ENCODE measurements at places on chromosomes 2 and 18.

GRCh38 chr2:71821856-71822255 lies 325.8 kb downstream of the CYP26B1 start:
- no peak for DNase-seq

- DNase-seq: no peak
These were observed 233.7 kb downstream of the TFCP2L1 start for GRCh38 chr2:121051311-121051710.

DNA sequence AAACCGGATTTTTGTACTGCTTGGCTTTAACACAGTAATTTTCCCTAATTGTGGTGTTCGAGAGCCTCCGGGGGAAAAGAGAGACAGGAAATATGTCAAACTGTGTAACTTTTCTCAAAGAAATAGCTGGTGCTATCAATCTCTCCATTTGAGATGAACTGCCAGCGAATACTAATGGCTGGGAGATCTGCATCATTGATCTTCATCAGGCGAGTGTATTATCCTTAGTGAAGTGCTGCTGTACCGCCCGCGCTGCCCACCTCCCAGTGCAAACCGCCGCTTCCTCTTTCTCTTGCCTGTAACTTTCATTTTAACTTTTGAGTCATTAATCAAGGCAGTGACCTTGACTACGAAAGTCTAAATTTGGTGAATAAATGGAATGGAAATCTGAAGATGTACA lies 246.1 kb upstream of the ST6GAL2 start:
- no peak for DNase-seq

DNA sequence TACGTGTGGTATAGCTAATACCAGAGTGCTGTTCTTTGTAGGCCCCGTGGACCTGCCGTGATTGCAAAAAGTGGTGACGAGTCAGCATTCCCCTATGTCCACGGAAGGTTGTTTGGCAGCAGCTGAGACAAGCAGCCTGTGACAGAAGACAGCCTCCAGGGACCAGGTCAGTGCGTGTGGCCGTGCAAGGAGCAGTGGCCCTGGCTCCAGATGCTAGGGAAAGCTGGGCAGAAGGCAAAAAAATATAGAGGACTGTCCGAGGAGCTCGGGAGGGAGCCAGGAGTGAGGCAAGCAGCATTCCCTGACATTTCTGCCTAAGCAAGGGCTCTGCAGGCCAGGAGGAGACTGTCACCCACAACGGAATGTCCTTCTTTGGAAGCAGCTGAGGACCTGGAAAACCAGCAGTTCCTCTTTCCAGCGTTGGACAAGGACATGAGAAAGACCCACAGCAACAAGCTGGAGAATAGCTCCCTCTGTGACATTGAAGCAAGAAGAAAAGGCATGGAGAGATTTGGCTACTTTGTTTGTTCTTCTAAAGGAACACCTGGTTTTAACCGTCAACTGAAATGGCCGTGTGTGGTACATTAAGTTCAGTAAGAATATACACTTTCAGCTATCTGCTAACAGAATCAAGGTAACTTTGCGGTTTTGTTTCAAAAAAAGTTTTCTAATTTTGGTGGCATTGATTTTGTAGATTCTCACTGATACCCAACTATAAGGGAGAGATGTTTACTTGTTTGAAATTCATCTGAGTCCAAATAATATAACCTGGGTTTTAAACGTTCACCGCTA lies 58.3 kb downstream of the NPAS2 start:
- DNase-seq: no peak

DNA sequence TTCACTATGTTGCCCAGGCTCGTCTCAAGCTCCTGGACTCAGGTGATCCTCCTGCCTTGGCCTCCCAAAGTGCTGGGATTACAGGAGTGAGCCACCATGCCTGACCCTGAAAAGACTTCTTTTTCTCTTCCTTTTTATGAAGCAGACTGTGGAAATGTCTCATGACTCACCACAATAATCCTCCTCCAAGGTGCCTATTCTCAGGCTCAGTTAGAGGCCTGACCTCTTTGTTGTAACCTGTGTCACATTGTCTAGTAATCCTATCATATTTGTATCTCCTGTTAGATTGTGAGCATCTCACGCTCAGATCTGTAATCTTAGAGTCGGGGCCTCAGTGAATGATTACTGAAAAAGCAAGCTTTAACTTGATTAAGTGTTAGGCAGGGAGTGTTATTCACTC lies 18.3 kb upstream of the TAF4B start:
- no peak for DNase-seq

DNA sequence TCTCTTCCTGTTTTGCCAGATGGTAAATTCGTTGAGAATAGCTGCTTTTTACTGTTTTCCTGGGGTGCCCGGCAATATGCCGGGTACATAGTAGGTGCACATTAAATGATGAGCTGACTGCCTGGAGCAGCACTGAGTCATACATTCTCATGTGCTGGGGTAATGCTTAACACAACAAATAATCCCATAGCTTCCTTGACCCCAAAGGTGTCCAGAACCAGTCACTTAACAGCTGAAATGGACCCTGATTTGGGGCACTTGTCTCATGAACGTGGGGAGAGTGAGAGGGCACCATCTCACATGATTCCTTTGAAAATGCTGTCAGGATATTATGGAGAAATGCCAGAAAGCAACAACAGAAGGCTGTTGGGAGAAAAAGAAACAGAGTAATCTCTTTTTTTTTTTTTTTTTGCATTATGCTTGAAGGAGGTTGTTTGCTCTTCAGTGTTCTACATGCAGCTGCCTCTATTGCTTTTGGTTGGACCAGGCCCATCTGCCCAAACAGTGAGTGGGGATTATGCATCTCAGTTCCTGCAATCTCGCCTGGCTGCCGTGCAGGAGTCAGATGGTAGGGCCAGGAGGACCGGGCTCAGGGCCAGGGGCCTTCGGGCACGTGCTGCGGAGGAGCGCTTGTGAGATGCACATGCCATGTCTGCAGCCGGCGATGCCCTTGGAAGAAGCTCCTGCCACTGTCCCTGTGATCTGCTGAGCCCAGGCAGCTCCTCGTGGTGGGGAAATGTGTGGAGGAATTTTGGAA lies 162.1 kb downstream of the SH3RF3 start:
- no peak for DNase-seq

GRCh38 chr18:13137670-13138419 lies 80.7 kb upstream of the LDLRAD4 start:
- peak; percentile 29 for DNase-seq

GRCh38 chr18:50560681-50561629 lies 1.1 kb downstream of the MAPK4 start:
- no peak for DNase-seq

DNA sequence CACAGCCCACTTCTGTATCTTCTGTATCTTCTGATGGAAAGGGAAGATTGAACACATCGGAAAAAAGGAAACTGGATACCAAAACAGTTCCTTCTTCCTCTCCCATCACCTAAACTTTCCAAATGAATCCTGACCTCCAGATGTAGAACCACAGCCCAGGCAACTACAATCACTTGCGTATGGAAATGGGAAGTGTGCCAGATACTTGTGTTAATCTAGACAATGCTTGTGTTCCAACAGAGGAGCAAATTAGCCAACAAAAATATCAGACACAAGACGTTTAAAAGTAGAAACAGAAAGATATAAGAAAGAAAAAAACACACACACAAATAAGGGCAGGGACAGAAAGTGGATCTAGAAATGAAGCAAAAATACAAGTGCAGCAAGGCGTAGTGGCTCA lies 31.4 kb upstream of the DUSP2 start:
- no peak for DNase-seq

- DNase-seq: no peak
These were observed 337.3 kb downstream of the CBLN2 start for GRCh38 chr18:72206814-72207213.

All from stimulated activated CD4-positive, alpha-beta T cell treated with anti-CD3 and anti-CD28 coated beads, Interleukin-4, amount 100 ng/mL, for 1 hour (primary cell).